Testis (tissue), 5 donors: ENCODE measurements at places on chromosomes 3 and 15.

DNA sequence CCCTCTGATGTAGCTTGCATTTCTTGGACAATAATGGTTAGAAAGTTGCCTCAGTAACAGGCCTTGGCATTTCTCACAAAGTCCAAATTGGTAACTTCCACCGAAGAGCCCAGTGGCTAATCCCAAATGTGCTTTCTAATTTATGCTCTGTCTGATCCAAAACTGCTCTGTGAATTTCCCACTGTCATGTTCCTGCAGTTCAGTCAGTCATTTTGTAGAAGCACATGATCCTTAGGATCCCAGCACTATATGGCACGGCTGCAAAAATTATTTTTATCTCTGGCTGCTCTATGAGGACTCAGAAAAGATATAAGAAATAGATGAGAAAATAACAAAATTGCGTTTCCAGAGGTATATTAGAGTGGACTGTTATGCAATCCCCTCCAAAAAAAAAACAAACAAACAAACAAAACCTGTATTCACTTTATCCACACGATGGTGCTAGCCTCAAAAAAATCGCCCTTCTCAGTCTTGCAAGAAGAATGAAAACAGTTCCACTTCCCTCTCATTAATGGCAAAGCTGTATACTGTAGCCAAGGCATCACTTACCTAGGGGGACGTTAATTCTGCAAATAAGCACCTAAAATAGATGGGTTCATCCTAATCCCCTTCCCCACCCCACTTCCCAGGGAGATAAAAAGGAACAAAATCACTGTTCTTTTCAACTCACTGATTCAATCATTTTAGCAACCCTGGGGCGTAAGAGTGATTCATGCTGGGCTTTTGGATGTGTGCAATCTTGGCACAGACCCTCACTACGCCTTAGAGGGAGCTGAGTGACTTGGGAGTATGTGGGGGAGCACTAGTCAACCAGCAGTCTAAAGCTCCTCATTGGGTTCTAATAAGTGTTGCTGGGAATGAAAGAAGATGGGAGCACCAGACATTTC, 61.3 kb downstream of the TMCO5A start:
- no peaks in the 10 kb centered on the region for H3K27me3 ChIP-seq
- H3K4me1 ChIP-seq, result no peaks in the 10 kb centered on the region
- H3K27ac ChIP-seq, result no peak overlapping the region
- H3K4me3 ChIP-seq, result no peak overlapping the region
- H3K36me3 ChIP-seq, result no peaks in the 10 kb centered on the region
- peak; percentile 52 for DNase-seq

GRCh38 chr3:99365396-99365795, 273.0 kb upstream of the COL8A1 start:
- no peak for DNase-seq
- H3K4me1 ChIP-seq, result no peaks in the 10 kb centered on the region
- H3K27me3 ChIP-seq, result no peaks in the 10 kb centered on the region
- no peak overlapping the region for H3K4me3 ChIP-seq

DNA sequence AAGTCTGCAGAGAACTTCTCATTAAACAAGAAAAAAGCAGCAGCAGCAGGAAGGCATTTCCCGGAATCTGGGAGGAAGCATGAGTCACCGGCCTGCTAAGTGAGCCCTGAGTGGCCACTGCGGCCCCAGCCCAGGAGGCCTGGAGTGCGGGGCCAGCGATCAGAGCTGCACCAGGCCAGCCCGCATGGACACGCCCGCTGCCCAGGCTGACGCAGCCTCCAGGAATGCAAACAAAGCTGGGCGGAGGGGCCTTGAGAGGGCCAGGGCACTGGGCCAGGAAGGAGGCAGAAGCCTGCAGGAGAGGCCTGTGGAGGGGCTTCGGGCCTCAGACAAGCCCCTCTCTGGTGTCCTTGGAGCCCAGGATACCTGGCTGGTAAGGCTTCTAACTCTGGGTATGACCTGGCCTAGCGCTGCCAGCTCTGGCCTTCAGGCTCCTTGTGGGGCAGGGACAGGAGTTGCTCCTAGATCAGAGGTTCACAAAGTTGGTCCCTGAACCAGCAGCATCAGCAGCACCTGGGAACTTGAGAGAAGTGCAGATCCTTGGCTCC, 101.2 kb downstream of the SMAD6 start:
- DNase-seq, result peak; percentile 72
- H3K4me1 ChIP-seq, result peaks cover 12% of the 10 kb centered on the region
- H3K36me3 ChIP-seq, result no peaks in the 10 kb centered on the region
- H3K27me3 ChIP-seq, result no peaks in the 10 kb centered on the region
- H3K4me3 ChIP-seq, result no peak overlapping the region

DNA sequence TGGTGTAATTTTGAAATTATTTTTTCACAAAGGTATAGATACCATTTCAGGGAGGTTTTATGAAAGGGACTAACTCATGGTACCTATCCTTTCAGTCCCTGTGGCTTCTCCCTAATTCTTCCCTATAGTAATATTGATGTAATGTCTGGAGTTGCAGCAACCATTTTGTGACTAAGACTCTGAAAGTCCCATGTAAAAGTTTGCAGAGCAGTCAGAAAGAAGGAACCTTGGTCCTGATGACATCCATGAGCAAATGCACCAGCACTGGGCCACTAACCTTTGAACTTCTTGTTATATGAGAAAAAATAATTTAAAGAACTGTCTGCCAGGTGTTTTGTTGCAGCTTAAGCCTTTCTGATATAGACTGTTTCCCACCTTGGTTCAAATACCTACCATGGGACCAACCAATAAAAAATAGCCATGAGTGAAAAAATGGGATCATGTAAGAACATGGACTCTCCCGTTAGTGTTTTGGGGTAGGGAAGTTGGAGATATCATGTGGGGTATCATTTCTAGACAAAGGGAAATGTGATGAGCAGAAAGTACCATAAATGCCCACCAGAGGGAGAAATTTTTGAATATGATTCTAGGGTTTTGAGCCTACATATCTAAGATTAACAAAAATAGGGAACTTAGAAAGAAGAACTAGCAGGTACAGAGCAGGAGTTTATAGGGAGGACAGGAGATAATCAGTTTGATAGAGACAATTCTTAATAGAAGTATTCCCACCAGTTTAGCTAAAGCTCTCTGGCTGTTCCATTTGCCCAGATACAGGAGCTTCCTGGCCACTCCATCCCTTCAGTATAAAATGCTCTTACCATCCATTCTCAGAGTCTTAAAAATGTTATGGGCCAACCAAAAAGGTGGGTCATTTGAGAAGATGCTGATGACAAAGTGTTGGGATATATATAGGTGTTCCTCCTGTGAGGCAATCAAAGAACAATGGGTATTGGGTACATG, 3.4 kb upstream of the CPOX start:
- H3K4me1 ChIP-seq, result peaks cover 4% of the 10 kb centered on the region
- no peaks in the 10 kb centered on the region for H3K27me3 ChIP-seq
- H3K4me3 ChIP-seq, result no peak overlapping the region
- H3K36me3 ChIP-seq, result no peaks in the 10 kb centered on the region
- H3K27ac ChIP-seq, result no peak overlapping the region

DNA sequence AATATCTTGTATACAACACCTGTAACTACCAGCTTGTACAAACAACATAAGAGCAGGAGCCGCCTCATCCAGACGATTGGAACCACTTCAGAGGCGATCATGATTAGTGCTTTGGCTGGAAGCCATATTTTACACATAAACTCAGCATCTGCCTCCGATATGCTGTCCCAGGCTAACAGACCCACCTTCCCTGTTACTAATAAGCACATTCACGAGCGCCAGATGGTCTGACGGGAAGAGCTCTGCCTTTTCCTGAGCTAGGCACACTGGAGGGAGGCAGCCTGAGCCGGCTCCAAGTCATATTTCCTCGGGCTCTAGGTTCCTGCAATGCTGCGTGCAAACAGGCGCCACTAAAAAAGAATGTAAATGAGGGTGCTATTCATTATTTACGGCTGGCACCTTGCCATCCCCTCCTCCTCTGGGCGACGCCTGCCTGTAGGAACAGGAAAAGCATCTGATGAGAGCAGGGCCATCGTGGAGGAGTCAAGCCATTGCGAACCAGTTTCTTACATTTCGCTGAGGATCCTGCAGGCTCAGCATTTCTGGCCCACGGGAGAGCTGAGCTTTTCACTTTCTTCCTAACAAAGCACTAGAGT, 98.2 kb downstream of the ANXA2 start:
- no peak overlapping the region for H3K27ac ChIP-seq
- H3K4me3 ChIP-seq, result no peak overlapping the region
- peak; percentile 55 for DNase-seq
- H3K27me3 ChIP-seq, result no peaks in the 10 kb centered on the region
- peaks cover 5% of the 10 kb centered on the region for H3K4me1 ChIP-seq

DNA sequence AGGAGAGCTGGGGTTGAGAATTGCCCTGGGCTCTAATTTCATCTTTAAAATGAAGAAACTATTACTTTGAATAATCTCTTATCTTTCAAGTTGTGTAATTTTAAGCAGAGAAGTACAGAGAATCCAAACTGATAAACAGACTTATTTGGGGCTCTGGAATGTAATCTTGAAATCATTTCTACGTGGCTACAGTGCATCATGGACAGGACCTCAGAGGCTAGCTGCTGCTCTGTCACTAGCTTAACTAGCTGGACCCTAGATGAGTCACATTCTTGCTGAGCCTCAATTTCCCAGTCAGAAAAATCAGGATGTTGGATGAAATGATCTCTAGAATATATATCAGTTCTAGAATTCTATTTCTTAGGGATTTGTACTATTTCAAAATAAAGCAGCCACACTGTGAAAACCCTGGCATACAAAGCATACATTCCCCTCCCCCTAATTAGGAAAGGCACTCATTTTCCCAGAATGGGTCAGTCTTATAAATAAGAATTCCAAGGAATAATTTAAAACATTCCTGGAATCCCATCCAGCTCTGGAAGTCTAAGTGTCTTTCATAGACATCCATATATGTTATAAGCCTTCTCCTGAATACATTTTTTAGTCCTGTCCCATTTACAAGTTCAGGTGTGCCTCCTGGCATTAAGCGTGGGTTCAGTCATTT, 47.2 kb downstream of the RASGRP1 start:
- no peak for DNase-seq
- H3K4me1 ChIP-seq, result no peaks in the 10 kb centered on the region
- no peak overlapping the region for H3K27ac ChIP-seq
- H3K4me3 ChIP-seq, result no peak overlapping the region

- no peak overlapping the region for H3K4me3 ChIP-seq
- no peak for DNase-seq
- no peaks in the 10 kb centered on the region for H3K36me3 ChIP-seq
- no peak overlapping the region for H3K27ac ChIP-seq
- no peaks in the 10 kb centered on the region for H3K27me3 ChIP-seq
Observed at GRCh38 chr3:70621451-70621850, 309.0 kb upstream of the MDFIC2 start.

DNA sequence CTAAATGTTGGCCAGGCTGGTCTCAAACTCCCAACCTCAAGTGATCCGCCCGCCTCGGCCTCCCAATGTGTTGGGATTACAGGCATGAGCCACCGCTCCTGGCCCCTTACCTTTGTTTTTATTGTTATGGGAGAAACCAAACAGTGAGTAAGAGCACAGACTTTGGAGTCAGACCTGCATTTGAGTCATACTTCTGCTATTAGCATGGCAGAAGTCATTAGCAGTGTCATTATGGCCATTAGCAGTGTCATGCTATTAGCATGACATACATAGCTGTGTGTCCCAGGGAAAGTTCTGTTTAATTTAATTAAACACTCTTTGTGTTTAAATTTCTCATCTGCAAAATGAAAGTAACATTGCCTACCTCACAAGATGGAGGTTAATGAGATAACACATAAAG, 54.8 kb downstream of the SQOR start:
- H3K27me3 ChIP-seq, result no peaks in the 10 kb centered on the region
- H3K4me3 ChIP-seq, result no peak overlapping the region
- no peak for DNase-seq
- H3K36me3 ChIP-seq, result no peaks in the 10 kb centered on the region
- H3K4me1 ChIP-seq, result no peaks in the 10 kb centered on the region
- H3K27ac ChIP-seq, result no peak overlapping the region

DNA sequence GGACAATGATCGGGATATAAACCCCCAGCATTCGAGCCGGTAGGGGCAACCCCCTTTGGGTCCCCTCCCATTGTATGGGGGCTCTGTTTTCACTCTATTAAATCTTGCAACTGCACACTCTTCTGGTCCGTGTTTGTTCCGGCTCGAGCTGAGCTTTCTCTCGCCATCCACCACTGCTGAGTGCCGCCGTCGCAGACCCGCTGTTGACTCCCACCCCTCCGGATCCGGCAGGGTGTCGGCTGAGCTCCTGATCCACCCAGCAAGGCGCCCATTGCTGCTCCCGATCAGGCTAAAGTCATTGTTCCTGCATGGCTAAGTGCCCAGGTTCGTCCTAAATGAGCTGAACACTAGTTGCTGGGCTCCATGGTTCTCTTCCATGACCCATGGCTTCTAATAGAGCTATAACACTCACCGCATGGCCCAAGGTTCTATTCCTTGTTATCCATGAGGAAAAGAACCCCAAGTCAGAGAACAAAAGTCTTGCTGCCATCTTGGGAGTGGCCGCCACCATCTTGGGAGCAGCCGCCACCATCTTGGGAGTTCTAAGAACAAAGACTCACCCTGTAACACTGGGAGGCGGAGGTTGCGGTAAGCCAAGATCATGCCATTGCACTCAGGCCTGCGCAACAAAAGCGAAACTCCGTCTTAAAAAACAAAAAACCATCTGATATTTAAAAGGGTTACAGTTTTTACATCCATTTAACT, 11.2 kb upstream of the EHHADH start:
- no peaks in the 10 kb centered on the region for H3K27me3 ChIP-seq
- H3K4me3 ChIP-seq, result no peak overlapping the region
- H3K36me3 ChIP-seq, result no peaks in the 10 kb centered on the region
- H3K4me1 ChIP-seq, result no peaks in the 10 kb centered on the region
- H3K27ac ChIP-seq, result no peak overlapping the region

- H3K4me1 ChIP-seq, result no peaks in the 10 kb centered on the region
- H3K4me3 ChIP-seq, result no peak overlapping the region
- DNase-seq, result no peak
Observed at GRCh38 chr15:81356252-81356651, 17.8 kb downstream of the TMC3 start.

DNA sequence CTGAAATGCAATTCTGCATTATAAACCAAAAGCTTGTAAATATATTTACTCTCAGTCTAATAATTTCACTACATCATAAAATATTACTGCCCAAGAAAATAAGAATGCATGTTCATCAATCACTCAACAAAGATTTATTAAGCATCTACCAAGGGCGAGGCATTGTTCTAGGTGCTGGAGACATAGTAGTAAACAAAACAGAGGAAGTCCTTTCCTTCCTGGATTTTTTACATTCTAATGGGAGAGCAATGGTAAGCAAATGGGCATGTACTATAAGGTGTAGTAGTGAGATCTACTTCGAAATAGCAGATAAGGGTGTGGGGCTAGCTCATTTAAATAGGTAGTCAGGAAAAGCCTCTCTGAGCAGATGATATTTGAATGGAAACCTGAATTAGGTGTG, 10.8 kb upstream of the ZFYVE19 start:
- H3K4me3 ChIP-seq, result no peak overlapping the region
- no peak overlapping the region for H3K27ac ChIP-seq
- H3K27me3 ChIP-seq, result no peaks in the 10 kb centered on the region
- H3K4me1 ChIP-seq, result no peaks in the 10 kb centered on the region
- DNase-seq, result no peak

GRCh38 chr3:46881596-46882376, 4.3 kb downstream of the PTH1R start:
- peak overlapping the region; percentile 66 for H3K4me3 ChIP-seq
- no peak for DNase-seq
- no peaks in the 10 kb centered on the region for H3K27me3 ChIP-seq
- H3K36me3 ChIP-seq, result no peaks in the 10 kb centered on the region
